ENCODE measurements at places on chromosomes 6 and 20.

GRCh38 chr20:59223182-59223601, 59.6 kb downstream of the ZNF831 start:
- no peak for DNase-seq

- DNase-seq: no peak
Measured at GRCh38 chr6:170025341-170025911, 265.5 kb downstream of the DLL1 start.

DNA sequence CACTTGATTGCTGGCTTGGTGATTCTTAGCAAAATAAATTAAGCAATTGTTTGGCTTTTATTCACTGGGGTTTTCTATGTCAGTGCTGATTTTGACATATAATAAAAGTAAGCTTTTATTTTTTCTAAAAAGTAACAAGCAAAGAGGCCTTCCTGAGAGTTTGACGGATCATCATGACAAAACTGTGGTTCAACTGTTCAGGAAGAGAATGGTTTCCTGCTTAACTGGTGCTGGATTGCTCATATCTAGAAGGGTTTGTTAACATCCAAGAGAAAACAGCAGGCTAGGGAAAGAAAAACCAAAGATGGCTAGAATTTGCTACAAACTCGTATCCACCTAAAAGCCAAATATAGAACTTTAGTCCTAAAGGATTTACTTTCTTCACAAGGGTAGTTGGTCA, 21.2 kb downstream of the SERPINB1 start:
- DNase-seq: no peak

DNA sequence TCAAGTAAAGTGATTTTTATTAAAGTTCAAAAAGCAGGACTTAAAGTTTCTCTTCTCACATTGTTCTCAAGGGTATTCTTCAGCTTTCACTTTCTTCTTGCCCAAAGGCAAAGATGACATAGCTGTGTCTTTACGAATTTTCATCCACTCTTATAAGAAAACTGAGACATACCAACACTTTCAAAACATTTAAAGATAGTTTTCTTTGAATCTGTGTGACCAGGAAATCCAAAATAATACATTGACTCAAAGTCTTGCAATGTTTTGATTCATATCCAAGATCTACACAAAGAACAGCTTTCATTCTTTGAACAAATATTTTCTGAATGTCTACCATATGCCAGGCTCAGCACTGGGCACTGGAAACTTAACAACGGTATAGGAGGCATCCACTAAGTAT, 117.9 kb downstream of the SIM1 start:
- no peak for DNase-seq

DNA sequence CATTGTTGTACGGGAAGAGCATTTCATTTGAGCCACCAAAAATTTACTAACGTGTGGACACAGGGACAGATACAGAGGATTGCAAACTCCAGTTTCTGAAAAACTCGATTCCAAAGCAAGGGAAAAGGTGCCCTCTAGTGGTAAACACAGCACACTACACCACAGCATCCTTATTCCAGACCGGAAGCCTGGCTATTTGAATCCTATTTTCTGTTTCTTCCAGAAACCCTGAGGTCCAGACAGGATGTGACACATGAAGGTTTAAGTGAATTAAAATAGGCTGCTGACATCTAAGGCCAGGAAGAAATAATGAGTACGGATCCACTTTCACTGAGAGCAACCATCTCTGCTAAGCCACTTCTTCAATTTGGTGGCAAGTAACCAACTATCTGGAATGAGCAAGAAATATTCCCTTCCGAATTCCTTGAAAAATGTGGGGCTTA, 31.8 kb upstream of the GMPR start:
- no peak for DNase-seq

DNA sequence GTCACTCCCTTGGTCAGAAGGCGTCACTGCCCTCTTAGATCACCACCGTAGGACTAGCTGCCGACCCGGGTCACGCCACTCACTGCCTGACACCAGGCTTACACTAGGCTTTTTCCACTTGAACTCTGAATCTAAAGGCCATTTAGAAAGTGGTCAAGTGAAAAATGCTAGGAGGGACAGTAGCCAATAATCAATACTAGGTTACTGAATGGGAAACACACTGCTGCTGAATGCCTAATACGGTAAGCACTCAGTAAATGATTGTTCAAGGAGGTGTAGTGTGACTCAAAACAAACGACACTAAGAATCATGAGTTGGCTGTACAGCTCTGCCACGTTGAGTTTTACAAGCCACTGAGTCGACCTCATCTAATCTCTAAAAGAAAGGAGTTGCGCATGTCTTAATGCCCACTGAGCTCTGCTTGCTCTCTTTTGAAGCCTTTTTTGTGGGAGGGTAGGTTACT, 760 bp upstream of the IBTK start:
- no peak for DNase-seq
